Caki2 (cell line): ENCODE measurements at places on chromosomes 13 and 19. TPM values are rescaled to one million over a fixed set of nuclear protein-coding genes. Genes with fewer than 3 reads are reported as not detected.

DNA sequence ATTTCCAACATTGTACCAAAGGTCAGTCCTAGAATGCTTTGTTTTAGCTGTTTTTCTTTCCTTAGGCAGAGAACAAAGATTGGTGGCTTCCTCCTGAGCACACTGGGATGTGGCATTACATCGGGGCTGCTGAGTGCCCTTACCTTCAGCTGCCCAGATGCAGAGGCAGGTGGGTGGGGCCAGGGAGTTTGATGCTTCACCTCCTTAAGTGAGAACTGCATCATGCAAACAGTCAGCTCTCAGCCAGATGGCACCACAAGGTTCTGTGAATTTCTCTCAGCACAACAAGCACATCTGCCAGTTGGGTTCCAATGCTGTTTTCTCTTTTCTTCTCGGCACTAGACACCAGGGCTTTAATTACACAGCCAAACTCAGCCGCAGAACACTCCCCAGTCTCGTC lies 87.4 kb upstream of the UBL3 start:
- no peak for DNase-seq

DNA sequence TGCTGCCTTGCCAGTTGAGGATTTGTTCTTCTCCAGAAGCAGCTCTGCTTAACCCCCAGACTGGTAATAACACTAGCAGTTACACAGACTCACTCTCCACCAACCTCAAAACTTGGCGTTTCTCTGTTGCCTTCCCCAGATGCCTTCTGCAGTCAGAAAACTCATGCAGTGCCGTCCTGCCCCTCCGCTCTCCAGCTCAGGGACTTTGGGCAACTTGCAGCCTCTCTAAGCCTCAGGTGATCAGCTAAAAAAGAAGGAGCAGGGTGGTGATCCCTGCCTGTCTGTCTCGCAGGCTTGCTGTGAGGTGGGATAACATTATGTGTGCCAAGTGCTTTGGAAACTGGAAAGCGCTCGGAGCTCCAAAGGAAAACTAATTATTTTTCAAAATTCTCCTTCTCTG lies 391.6 kb downstream of the HS6ST3 start:
- DNase-seq = no peak

B3GNT8 gene
- 0.41 TPM in 1 of 2 replicates, not detected in the other for total RNA-seq

DNA sequence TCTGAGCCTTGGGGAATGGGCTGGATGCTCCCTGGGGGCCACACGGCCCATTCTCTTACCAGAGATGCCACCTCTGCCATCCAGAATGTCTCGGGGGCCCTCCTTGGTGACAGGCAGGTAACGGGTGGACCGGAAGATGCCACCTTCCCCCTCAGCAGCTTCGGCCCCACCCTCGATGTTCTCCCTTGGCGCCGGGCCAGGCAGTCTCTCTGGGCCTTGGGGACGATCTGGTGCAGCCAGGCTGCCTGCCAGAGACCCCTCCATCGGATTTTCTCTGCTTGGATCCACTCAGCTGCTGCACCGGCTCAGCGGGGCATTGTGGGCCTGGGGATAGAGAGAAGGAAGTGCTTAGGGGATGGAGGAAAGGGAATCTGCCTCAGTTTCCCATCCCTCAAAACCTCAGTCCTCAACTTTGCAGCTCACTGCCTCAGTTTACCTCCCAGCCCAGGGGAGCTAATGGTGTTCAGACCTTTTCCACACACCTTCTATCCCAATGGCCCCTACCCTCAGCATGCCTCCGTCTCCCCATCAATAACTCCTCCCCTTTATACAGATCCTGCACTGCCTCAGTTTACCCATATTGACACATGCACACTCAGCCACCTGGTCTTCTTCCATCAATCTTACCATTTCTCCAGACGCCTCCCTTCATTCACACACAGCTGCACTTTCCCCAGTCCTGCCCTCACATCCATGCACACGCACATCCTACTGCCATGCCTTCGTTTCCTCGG lies 1.5 kb downstream of the WIZ start:
- DNase-seq = no peak

POGLUT2 gene
- 10.6 and 12.1 TPM in 2 replicates for total RNA-seq

ARHGEF18 gene
- 14.7 and 28.1 TPM in 2 replicates for total RNA-seq

GRCh38 chr13:48570216-48570828 lies 37.4 kb upstream of the RCBTB2 start:
- DNase-seq = no peak

CEACAM19 gene
- not detected in 2 replicates for total RNA-seq

DNA sequence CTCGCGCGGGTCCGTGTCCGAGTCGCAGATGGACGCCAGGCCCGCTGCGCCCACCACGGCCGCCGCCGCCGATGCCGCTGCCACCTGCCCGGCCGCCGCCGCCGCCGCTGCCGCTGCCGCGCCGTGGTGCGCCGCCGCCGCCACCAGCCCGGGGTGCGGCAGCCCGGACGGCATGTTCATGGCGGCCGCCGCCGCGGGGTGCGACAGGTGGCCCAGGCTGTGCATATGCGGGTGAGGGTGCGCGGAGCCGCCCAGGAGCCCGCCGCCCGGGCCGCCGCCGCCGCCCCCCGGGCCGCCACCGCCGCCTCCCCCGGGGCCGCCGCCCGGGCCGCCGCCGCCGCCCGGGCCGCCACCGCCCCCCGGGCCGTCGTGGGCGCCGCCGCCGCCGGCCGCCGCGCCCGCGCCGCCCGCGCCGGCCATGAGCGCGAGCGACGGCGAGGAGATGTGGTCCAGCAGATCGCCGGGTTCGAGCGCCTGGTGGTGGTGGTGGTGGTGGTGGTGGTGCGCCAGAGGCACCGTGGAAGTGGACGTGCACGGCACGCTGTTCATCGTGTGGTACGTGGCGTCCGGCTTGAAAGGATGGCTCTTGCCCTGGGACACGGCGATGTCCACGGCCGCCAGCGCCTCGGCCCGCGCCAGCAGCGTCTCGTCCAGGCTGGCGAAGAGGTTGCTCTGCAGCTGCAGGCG lies 1.3 kb downstream of the POU4F1 start:
- DNase-seq = no peak

DNA sequence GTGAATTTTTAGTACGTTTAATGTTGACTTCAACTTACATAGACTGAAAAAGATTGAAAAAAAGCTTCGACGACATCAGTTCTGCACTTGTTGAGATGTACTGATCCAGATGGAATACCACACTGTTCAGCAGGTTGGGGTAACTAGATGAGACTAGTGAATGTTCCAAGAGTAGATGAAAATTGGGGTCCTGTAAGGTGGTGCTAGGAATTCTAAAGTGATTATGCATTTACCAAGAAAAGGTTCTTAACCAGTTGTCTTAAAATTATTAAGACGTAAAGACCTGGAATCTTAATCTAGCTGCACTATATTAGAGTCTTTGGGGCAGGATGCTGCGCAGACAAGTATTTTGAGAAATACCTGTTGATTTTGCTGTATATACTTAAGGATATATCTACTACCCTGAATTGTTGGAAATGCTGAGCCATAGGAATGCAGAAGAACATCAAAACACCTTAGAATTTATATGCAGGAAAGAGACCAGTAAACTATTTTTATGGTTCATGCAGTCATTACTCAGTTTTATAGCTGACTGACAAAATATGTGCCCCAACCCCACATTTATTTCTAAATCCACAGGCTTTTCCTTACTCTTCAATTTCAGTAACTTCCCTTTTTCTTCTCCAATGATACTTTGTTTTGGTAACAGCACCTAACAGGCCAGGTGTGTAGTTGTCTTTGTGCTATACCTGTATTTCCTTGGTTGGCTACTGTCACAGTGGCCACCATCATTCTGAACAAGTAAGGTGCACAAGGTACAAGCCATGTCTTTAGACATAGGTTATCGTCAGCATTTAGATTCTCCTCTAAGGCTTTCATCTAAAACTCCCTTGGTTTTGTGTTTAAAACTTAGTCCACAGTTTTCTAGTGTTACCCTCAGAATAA lies 8.6 kb downstream of the MIR17HG start:
- no peak for DNase-seq
